AG04450 (cell line): ENCODE measurements at places on chromosomes 3 and 15.
A peak's percentile ranks its signal among the peaks of the same experiment; 100 is the strongest.

- DNase-seq, result no peak
Measured at GRCh38 chr3:10299175-10299574, 6.4 kb upstream of the GHRL start.

DNA sequence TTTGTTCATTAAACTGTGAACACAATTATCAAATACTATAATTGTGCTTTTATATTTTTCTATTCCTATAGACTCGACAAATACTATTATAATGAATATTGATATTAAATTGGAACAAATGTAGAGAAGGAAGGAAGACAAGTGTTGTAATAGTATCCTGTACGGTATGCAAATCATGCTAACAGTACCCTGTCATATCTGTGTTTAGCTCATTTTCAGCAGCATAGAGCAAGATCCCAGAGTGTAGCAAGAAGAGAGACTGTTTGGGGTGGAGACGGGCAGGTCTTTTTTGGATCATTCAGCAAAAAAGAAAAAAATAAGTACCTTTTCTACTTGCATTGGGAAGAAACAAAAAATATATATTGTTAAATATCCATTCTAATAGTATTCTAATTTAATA lies 224.1 kb downstream of the TPRG1 start:
- DNase-seq, result no peak

DNA sequence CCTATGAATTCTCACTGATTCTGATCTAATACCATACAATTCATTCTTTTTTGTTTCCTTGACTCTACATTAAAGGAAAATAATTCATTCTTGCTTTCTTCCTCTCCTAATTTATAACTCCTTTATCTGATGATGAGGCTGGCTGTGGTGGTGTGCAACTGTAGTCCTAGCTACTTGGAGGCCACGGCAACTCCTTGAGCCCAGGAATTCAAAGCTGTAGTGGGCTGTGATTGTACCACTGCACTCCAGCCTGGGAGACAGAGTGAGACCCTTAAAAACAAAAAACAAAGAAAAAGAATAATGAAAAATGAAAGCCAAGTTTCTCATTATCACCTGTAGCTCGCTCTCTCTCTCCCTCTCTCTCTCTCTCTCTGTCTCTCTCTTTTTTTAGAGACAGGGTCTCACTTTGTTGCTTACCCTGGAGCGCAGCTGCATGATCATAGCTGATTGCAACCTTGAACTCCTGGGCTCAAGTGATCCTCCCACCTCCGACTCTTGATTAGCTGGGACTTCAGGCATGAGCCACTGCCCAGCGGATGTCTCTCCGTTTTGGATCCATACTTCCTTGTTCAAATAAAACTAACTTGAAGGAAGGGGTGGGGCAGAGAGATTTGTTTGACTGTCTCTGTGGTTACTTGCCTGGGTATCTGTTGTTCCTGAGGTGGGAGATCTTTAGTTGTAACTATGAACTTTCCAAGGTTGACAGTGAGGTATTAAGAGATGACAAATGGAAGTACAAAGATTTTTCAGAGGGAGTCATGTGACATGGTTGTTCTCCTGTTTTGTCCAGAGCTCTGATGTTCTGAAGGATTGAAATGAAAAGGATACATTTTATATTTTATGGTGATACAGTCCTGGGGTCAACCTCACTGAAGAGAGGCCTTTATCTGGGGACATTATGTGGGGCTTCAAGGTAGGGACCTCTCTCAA lies 46.9 kb downstream of the STARD9 start:
- no peak for DNase-seq

DNA sequence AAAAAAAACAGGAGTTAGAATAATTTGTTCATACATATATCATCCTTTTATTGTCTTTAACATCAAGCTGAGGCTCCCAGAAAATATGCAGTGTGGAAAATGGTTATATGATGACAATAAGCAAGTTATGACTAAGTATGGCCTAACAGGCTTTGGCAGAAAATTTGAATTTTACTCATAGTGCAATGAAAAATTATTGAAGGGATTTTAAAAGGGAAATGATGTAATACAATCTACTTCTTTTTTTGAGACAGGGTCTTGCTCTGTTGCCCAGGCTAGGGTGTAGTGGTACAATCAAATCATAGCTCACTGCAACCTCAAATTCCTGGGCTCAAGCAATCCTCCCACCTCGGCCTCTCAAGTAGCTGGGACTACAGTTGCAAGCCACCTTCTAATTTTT lies 78.7 kb downstream of the FAIM start:
- DNase-seq, result no peak

DNA sequence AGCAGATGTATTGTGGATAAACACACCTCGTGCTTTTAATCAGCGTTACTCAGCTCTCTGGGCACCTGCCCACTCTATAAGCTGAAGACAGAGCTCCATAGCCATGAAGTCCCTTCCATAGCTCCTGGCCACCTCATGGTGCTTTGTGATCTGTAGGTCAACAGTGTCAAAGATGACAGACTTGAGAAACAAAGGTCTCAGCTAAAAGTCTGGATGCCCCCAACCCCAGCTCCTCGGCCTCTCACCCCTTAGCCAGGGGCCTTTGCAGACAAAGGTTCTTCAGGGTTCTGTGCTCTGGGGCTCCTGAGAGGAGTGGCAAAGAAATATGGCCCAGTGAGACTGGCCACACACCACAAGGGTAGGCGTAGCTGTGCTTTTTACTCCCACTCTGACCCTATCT lies 168.6 kb downstream of the KLF13 start:
- DNase-seq, result no peak

DNA sequence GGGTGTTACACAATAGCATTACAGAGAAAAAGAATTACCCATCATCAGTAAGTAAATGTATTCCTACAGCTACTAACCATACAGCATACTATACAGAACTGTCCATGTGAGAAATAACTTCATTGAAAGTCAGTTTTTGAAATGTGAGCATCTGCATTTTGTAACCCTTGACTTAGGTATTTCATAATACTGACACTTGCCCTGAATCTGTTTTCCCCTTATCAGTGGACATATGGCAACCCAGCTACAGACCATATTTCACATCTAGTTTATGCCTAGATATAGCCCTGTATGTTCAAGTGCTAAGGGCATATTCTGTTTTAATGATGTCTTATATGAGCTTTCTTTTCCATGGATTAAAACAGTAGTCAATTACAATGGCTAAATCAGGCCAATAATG lies 297.6 kb downstream of the TBC1D5 start:
- no peak for DNase-seq

DNA sequence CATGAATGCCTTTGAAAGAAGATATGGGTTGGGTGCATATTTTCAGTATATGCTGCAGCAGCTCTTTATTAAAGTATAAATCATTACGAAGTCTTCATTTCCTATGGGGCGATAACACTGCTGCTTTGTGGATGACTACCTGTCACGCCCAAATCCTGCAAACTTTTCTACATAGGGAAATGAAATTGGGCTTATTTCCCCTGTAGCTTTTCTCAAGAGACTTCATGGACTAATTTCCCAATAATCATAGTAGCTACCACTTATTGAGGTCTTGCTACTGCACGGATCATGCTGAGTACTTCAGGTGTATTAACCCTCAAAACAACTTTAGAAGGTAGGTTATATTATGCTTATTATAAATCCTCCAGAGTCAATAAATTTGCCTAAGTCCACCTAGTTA lies 8.0 kb downstream of the TGFBR2 start:
- no peak for DNase-seq

DNA sequence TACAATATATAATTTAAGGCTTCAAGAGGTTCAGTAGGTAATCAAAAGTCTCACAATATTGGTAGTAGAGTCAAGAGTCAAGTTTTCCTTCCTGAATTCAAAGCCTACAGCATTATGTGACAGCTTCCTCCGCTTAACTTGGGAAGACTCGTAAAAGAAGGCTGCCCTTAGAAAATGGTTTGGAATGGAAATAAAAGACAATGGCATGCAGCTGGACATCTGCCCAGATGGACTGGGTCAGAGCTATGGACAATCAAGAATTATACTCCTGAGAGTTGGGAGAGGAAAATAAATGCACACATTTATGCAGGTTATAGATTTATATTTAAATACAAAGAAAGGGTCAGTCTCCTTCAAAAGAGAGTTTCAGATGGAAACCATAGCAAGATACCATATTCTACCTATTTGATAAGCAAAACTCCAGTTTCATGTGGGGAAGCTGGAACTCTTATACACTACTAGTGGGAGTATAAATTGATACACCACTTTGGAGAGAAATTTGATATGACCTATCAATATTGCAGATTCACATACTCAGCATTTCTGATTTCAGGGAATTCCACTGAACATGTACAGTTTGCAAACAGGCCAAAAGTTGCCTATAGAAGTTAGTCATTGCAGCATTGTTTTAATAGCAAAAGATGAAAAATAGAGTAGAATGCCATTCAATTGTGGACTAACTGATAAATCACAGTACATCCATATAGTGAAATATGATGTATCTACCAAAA lies 6.1 kb downstream of the CRYBG3 start:
- no peak for DNase-seq

DNA sequence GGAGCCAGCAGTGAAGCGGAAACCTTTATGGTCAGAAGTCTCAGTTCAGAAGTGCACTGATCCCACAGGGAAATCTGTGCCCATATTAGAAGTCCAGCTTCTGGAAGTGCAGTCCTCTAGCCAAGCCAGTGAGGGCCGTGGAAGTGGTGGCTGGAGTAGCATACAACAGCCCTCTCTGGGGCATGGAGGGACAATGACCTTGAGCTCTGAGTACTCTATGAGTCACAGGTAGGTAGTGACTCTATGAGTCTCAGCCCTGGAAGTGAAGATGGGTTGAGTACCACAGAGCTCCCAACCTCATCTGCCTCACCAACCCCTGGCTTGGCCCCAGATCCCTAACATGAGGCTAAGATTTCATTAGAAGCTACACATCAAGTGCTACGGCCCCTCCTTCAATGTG lies 205.9 kb upstream of the PPP2R3A start:
- DNase-seq, result no peak

- DNase-seq, result peak; percentile 58
Measured at GRCh38 chr15:63503739-63504246, 600 bp upstream of the USP3 start.

DNA sequence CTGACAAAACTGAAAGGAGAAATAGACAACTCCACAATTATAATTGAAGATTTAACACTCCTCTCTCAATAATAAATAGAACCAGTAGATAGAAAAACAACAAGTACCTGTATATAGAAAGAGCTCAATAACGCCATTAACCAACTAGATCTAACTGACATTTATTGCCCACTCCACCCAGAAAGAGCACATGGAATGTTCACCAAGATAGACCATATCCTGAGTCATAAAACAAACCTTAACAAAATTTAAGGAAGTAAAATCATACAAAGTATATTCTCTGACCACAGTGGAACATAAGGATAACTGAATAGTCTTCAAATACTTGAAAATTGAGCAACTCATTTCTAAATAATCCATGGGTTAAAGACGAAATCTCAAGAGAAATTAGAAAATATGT lies 25.1 kb downstream of the KBTBD12 start:
- DNase-seq, result no peak

- DNase-seq, result no peak
Measured at GRCh38 chr3:27380433-27381357, 11.5 kb upstream of the NEK10 start.

- DNase-seq, result peak; percentile 42
Measured at GRCh38 chr15:50134524-50135024, 15.5 kb upstream of the ATP8B4 start.

GRCh38 chr3:77618686-77619085 lies 578.8 kb downstream of the ROBO2 start:
- DNase-seq, result no peak

- DNase-seq, result no peak
Measured at GRCh38 chr3:177314897-177315296, 117.6 kb upstream of the TBL1XR1 start.

GRCh38 chr3:166060789-166061479 lies 223.7 kb upstream of the BCHE start:
- DNase-seq, result no peak

DNA sequence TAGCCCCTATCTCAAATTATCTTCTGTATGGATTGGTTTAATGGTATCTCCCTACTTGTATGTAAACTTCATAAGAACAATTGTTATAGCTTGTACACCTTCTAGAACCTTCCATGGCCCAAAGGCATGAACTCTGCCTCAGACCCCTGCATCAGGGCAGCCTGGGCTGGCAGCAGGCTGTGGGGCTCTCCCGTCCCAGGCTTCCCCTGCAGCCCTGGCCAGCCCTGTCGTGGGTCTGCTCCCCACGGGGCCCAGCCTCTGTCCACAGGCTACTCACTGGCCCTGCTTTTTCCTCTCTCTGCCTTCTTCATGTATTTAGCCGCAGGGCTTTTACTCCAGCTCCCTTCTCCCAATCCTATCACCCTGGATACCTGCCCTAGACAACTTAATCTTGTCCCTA lies 4.4 kb downstream of the SCN5A start:
- DNase-seq, result no peak

DNA sequence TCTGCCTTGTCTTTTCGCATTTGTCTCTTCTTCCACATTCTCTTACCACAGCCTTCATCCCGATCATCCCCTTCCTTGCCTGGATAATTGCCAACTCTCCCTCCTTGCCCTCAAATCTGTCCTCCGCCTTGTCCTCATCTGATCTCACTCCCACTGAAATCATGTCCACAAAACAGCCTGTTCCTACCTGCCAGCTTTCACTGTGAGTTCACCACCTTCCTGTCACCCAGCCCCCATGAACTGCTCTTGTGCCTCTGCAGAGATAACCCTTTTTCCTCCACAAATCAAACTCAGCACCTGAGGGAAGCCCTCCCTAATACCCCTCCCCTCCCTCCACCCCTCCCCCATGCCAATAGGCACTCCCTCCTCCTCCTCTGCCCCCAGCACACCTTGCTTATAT lies 4.8 kb upstream of the ADCY5 start:
- no peak for DNase-seq

DNA sequence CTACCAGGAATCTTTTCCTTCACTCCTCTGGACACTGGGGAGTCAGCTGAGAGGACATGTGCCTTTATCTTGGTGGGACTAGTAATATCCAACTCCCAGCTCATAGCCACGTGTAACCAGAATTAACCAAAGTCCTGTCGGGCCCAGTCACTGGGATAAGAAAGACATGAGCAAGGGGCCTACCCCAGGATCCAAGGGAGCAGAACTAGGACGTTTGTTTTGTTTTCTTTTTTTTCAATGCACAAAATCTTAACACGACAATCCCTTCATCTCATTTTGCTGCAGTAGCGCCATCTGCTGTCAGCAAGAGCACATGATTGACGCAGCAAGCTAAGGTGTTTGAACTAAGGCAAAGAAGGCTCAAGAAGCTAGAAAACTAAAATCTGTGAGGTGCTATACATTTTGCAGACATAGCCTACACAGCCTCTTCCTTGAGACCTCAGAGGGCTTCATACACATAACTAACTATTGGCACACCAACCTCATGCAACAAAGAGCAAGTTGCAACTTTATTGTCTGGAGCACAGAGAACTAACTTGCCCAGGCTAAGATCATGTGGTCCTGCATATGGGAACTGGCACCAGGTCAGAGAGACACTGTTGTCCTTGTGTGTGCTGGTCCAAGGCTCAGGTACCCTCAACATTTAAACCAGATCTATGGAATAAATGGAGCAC lies 43.6 kb downstream of the RLBP1 start:
- DNase-seq, result peak; percentile 57
